Esophagus squamous epithelium (tissue), 5 donors: ENCODE measurements at places on chromosomes 16 and 17. TPM values are rescaled to one million over a fixed set of nuclear protein-coding genes. Genes with fewer than 3 reads are reported as not detected.

GRCh38 chr17:56896217-56896967 is 17.5 kb downstream of the TRIM25 start:
- H3K36me3 ChIP-seq = peaks cover 100% of the 10 kb centered on the region
- no peak overlapping the region for H3K27ac ChIP-seq
- peaks cover 2% of the 10 kb centered on the region for H3K4me1 ChIP-seq
- H3K27me3 ChIP-seq = no peaks in the 10 kb centered on the region
- DNase-seq = no peak

DNA sequence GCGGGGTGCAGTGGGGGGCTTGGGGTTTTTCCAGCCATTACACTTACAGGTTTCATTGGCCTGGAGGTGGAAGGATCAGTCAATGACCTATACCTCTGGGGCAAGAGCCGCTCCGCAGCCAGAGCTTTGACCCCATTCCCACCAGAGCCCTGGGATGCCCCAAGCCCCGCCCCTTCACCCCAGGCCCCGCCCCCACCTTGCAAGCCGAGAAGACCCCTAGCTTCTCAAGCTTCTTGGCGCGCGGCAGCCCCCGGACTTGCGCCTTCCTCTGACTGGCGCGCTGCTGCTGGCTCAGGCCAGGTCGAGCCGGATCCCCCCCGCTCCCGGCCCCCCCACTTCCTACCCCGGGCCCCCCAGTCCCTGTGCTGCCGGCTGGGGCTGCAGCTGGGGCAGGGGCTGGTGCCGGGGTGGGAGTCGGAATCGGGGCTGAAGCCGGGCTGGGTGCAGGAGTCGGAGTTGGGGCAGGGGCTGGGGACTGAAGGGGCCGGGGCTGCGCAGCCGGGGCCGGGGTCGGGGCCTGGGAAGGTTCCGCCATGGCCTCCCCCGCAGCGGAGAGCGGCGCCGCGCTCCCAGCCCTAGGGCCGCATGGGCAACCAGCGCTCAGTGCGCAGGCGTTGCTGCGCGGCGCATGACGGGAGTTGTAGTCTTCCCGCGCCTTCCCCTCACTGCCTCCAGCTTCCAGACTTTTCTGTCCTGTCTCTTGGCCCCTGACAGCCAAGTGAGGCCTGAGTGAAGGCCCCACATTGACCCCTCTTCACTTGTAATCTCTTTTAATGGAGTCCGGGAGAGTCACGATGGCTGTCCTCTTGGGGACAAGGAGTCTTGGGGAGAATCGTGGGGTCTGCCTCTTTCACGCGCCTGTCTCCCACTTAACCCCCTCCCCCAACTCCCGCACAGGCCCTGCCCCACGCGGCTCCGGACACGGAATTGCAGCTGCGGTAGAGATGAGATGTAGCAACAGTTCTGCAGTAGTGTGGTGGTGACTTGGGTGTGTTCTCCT is at the start of gene KAT2A:
Gene KAT2A, minus strand, starts transcription at position 598 of the 1,000 bp plus-strand sequence. Its CDS starts 63 bp downstream, at position 535.
- peak within 1 kb of the TSS; percentile 72 for H3K27ac ChIP-seq
- peaks cover 24% of the 10 kb centered on the region for H3K4me1 ChIP-seq
- DNase-seq = no peak

GRCh38 chr16:87864331-87864989 is 4.8 kb downstream of the SLC7A5 start:
- H3K36me3 ChIP-seq = no peaks in the 10 kb centered on the region
- peak overlapping the region; percentile 85 for H3K27ac ChIP-seq
- H3K27me3 ChIP-seq = no peaks in the 10 kb centered on the region
- DNase-seq = no peak

DNA sequence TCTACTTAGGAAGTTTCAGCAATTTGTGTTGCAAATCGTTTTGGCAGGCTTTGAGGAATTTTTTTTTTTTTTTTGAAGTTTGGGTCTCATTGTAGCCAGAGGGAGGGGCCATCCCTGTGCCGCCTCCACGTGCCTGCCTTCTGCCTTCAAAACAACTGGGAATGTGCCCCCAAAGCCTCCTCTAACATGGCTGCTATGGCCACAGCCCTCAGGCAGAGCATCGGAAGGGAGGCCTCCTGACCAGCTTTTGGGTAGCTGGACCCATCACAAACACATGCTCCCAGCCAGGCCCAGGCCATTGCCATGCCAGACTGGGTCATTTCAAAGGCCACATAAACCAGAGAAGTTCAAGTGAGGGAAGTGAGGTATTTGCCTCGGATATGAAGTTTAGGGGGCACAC is 21.5 kb downstream of the C16orf82 start:
- no peak overlapping the region for H3K27ac ChIP-seq
- no peak overlapping the region for H3K4me3 ChIP-seq
- no peaks in the 10 kb centered on the region for H3K36me3 ChIP-seq
- peaks cover 49% of the 10 kb centered on the region for H3K27me3 ChIP-seq
- no peak for DNase-seq

The ZNF423 gene
- 5.9 TPM for total RNA-seq

The SLC38A8 gene
- not detected for total RNA-seq

The LITAFD gene
- total RNA-seq = not detected

DNA sequence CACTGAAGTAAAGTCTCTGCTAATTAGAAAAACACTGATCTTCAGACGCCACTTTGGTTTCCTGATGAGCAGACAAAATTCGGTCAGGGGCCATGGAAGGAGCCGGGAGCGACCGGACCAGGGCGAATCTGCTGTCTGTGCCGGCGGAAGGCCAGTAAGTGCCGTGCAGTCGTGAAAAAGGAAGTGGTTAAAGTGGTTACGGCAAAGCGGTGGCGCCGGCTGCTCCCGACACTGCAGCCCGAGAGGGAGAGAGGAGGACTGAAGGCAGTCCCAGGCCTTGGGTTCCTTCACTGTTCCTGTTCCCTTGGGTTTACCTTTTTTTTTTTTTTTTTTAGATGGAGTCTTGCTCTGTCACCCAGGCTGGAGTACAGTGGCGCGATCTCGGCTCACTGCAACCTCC is 17.3 kb upstream of the HEXD start:
- no peak overlapping the region for H3K4me3 ChIP-seq
- DNase-seq = no peak
- no peaks in the 10 kb centered on the region for H3K36me3 ChIP-seq
- peaks cover 40% of the 10 kb centered on the region for H3K4me1 ChIP-seq

GRCh38 chr17:142876-143784 is 5.8 kb downstream of the SCGB1C2 start:
- peaks cover 3% of the 10 kb centered on the region for H3K4me1 ChIP-seq
- H3K36me3 ChIP-seq = no peaks in the 10 kb centered on the region
- H3K27ac ChIP-seq = no peak overlapping the region
- DNase-seq = no peak

DNA sequence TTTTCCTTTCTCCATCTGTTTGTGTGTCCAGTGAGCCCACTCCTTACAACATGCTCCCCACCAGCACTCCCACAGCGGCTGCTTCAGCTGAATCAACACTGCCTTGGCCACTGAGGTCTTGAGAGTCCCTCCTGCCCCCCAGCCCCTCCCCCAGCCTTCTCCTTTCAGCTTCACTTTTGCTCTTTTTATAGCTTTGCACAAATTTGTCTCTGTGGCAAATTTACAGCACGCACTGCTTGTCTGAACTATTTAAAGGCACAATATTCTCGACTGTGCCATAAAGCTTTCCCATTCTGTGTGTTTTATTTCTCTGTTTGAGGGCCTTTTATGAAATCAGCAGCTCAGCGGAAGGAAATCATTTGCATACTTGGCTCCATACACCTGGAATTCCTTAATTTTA is 579.3 kb downstream of the TOX3 start:
- no peaks in the 10 kb centered on the region for H3K27me3 ChIP-seq
- no peaks in the 10 kb centered on the region for H3K36me3 ChIP-seq

- no peak overlapping the region for H3K4me3 ChIP-seq
- H3K36me3 ChIP-seq = no peaks in the 10 kb centered on the region
- no peak for DNase-seq
- H3K27ac ChIP-seq = no peak overlapping the region
Measured at GRCh38 chr17:30170415-30170987, 53.9 kb downstream of the NSRP1 start.

GRCh38 chr17:76670020-76670717 is 26.6 kb upstream of the ST6GALNAC1 start:
- H3K4me1 ChIP-seq = peaks cover 7% of the 10 kb centered on the region
- H3K4me3 ChIP-seq = no peak overlapping the region
- H3K27ac ChIP-seq = peak overlapping the region; percentile 95
- no peaks in the 10 kb centered on the region for H3K36me3 ChIP-seq
- no peak for DNase-seq

The CCL1 gene
- not detected for total RNA-seq

The KRTAP9-8 gene
- total RNA-seq = not detected

GRCh38 chr17:77480199-77480508 is 339.4 kb downstream of the SEC14L1 start:
- H3K4me3 ChIP-seq = no peak overlapping the region
- peaks cover 25% of the 10 kb centered on the region for H3K36me3 ChIP-seq
- H3K27me3 ChIP-seq = no peaks in the 10 kb centered on the region
- no peak for DNase-seq

- DNase-seq = no peak
- no peak overlapping the region for H3K4me3 ChIP-seq
- H3K27me3 ChIP-seq = no peaks in the 10 kb centered on the region
Measured at GRCh38 chr16:51900221-51900780, 646.6 kb downstream of the TOX3 start.

DNA sequence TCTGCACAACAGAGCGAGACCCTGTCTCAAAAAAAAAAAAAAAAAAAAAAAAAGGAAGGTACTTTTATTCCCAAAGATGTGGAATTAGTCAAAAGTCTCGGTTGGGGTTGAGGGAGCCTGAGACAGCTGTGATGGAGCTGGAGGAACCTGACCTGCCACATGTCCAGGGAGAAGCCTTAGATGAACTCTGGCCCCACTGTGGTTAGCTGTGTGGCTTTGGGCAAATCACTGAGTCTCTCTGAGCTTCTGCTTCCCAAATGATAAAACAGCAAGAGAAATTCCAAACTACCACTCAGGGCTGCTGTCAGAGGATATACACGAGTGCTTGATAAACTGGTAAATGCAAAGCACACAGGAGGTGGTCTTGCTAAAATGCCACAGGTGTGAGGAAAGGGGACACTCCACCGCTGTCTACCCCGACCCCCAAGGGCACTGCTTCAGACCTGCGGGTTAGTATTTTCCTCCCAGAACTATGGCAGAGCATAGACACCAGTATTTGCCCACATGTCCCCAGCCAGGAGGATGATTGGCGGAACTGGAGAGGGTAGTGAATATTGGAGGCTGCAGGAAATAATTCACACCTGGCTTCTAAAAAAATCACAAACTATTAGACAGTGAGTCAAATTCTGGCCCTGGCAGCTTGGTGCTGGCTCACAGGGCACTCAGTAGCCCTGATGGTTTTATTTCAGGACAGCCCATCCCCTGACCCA is 14.7 kb downstream of the DRC3 start:
- no peaks in the 10 kb centered on the region for H3K27me3 ChIP-seq
- peaks cover 36% of the 10 kb centered on the region for H3K4me1 ChIP-seq
- H3K27ac ChIP-seq = no peak overlapping the region
- no peaks in the 10 kb centered on the region for H3K36me3 ChIP-seq
- H3K4me3 ChIP-seq = no peak overlapping the region

DNA sequence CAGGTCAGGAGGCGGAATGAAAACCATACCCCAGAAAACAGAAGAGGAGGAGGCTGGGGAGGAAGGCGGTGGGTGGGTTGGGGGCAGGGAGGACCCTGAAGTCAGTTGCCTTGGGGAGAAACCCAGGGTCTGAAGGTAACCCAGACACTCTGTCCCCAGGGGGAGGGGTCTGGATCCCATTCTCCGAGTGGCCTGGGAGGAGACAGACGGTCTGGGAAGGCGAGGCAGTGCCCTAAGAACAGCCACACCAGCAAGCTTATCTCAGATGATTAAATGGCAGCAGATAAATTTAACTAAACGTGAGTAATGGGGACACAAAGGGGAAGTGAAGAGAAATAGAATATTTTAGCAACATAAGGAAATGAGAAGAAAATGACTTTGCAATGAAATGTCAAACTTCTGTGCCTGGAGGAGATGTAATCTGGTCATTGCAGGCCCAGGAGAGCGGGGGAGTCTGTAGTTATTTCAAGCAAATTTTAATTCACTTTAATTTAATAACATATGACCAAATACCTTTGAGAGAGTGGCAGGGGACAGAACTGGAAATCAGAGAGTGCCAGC is 21.4 kb upstream of the ZFP90 start:
- no peak for DNase-seq
- H3K27ac ChIP-seq = no peak overlapping the region
- H3K36me3 ChIP-seq = no peaks in the 10 kb centered on the region
- no peaks in the 10 kb centered on the region for H3K27me3 ChIP-seq
- H3K4me1 ChIP-seq = peaks cover 9% of the 10 kb centered on the region
- H3K4me3 ChIP-seq = no peak overlapping the region

DNA sequence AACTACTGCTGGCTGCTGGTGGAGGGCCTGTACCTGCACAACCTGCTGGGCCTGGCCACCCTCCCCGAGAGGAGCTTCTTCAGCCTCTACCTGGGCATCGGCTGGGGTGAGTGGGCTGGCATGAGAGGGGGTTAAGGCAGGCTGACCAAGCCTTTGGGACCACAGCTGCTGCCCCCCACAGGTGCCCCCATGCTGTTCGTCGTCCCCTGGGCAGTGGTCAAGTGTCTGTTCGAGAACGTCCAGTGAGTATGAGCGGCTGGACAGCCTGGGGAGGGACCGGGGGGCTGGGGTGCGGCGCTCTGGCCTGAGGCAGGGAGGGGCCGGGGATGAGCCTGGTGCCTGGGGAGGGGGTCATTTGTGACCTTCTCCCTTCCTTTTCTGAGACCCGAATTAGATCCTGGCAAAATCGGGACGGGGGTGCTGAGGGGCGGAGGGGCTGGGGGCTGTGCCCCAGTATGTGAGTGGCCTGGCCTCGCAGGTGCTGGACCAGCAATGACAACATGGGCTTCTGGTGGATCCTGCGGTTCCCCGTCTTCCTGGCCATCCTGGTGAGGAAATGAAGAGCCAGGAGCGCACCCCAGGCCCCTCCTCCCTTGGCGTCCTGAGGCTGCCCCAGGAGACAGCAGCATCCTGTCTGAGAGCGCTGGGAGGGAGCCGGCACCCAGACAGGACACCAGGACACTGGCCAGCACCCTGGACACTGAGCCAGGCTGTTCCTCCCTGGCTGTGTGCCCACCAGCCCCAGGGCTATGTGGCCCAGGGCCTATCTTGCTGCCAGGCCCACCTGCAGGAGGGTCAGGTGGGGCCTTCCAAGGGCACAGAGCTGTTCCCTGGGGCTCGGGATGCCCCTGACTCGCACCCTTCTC is 8.0 kb downstream of the GCGR start:
- no peaks in the 10 kb centered on the region for H3K27me3 ChIP-seq
- peaks cover 13% of the 10 kb centered on the region for H3K4me1 ChIP-seq
- no peak overlapping the region for H3K4me3 ChIP-seq
- H3K36me3 ChIP-seq = no peaks in the 10 kb centered on the region
- no peak overlapping the region for H3K27ac ChIP-seq

The PDPK1 gene
- total RNA-seq = 23.8 TPM

DNA sequence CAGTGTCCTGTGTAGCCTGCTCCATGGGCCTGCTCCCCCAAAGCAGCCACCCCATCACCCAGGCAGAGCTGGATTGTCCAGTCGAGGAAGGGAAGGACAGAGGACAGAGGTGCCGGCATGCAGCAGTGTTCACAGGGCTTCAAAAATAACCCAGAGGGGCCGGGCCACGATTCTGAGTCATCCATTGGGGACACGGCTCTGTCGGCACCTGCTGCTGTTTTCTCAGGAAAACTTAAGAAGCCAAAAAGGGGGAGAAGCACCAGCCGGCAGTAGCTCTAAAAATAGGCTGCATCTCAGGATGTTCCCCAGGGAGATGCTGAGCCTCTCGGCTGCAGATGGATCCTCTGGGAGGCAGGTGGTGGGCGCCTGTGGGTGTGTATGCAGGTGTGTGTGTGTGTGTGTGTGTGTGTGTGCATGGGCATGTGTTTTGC is 1.6 kb downstream of the CA7 start:
- H3K27me3 ChIP-seq = peaks cover 13% of the 10 kb centered on the region
- peaks cover 13% of the 10 kb centered on the region for H3K4me1 ChIP-seq
- no peaks in the 10 kb centered on the region for H3K36me3 ChIP-seq
- H3K27ac ChIP-seq = no peak overlapping the region
- no peak overlapping the region for H3K4me3 ChIP-seq
- DNase-seq = no peak

- H3K27me3 ChIP-seq = no peaks in the 10 kb centered on the region
- no peaks in the 10 kb centered on the region for H3K36me3 ChIP-seq
- peak overlapping the region; percentile 63 for H3K4me3 ChIP-seq
- DNase-seq = no peak
- peak overlapping the region; percentile 94 for H3K27ac ChIP-seq
Measured at GRCh38 chr17:64130559-64131001, 636 bp upstream of the ERN1 start.
